GM12878 (cell line): ENCODE measurements at places on chromosomes 5 and 9.

- no peak for DNase-seq
Observed at GRCh38 chr5:39755452-39755851, 330.7 kb upstream of the DAB2 start.

DNA sequence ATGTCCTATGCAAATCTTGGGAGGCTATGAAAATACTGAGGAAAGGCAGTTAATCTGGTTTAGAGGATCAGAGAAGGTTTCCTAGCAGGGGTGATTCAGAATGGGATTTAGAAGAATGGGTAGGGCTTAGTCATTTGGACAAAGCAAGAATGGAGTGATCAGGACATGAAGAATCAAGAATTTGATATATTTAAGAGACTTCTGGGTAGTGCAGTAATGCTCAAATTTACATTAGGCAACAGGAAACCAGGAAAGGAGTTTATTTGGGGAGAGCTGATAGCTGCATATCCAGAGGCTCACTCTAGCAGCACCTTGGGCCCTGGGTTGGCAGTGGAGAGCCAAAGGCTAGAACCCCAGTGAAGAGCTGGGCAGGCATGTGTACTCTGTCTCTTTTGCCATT lies 78.9 kb upstream of the PAPPA start:
- no peak for DNase-seq

DNA sequence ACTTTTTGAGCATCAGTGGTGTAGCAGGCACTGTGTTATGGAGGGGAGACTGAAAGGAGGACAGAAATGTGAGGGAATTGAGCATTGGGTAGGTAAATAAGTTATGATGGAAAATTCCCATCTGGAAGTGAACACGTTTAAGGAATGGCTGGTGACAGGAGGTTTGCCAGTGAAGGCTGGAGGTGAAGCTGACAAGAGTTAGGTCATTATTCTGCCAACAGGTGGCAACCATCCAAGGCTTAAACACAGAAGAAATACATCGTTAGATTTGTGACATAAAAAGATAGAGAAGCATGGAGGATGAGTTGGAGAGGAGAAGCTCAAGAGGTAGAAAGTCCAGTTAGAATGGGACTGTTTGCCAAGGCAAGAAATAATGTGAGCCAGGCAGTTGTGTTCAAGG lies 455.3 kb upstream of the SGCD start:
- DNase-seq: no peak

- DNase-seq: no peak
Observed at GRCh38 chr9:101442318-101442717, 6.7 kb upstream of the ALDOB start.

GRCh38 chr9:132752877-132753592 lies 82.8 kb downstream of the GTF3C4 start:
- no peak for DNase-seq

DNA sequence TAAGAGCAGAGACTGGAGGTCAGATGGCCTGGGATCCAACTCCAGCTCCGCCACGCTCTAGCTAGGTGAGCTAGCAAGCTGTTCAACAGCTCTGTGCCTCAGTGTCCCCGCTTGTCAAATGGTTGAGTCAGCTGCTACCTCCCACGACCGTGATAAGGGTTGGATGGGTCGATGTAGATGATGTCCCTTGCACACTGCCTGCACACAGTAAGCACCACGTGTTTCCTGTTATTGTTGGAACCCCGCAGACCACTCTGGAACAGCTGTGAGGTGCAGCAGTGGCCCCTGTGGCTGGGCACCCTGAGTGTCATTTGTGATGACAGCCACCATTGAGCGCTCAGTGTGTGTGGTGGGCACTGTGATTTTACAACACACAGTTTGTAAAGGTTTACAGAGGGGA lies 54.0 kb upstream of the CTSL start:
- DNase-seq: no peak

DNA sequence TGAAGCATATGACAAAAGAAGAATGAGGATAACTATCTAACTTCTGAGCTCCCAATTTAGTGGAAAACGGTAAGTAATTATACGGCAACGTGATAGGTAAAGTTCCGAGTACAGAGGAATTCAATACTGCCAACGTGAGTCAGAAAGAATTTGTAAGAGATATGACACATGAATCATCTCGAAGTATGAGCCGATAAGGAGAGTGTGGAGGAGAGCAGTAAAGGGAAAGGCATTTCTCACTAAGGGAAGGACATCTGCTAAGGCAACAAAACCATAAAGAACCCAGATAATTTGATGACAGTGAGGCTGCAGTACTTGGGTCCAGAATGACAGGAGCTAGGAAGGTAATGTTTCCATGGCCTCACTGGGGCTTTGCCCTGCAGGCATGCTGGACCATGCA lies 11.0 kb downstream of the MPDZ start:
- no peak for DNase-seq

DNA sequence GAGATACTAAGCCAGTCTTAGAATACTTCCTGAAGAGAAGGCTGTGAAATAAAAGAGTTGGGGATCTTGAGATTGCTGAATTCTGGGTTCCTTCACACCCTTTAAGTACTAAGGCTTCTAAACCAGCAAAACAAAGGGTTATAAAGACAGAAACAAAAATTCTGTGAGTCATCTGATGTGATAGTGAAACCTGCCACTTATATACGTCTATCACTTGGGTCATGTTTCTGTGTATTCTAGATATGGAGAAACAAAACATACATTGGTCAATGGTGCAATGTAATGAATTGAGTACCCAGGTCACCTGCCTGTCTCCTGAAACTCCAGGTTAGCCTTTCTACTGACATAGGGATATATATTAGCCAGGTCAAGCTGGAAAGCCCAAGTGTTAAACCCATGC lies 319.3 kb upstream of the GRAMD2B start:
- DNase-seq: no peak

DNA sequence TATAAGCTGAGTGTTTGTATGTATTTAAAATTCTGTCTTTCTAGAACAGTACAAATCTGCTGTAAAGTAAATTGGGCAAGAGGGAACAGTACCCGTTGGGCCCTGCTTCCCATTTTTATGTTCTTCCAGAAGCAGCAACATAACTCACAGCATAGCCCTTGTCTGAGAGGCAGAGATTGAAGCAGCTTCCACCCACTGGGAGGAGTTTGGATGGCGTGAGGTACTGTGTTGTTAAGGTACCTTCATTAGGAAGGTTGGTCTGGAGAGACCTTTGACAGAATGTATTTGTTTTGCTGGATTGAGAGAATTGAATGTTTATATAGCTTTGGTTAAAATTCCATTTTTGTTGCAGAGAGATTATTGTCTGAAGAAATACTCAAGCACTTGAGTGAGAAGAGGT lies 24.8 kb downstream of the RAI14 start:
- DNase-seq: no peak

- no peak for DNase-seq
Observed at GRCh38 chr5:141845371-141845851, 32.8 kb downstream of the PCDH1 start.

DNA sequence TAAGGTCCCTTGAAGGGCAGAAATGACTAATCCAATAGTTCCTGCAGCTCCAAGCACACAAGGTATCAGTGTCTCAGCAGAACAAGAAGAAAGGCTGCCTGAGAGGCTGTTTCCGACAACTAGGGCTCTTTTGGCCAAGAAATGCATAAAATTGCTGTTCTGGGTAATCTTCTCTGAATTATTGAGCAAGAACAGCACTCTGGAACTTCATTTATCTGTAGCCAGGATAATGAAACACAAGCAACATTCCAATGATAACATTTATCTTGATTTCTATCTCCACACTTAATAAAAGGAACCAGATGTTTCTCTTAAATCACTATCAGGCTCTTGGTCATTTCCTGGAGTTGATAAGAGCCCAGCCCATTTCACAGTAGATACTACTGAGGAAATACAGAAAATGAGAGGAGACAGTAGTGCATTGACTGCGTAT lies 17.0 kb upstream of the AUH start:
- DNase-seq: no peak

DNA sequence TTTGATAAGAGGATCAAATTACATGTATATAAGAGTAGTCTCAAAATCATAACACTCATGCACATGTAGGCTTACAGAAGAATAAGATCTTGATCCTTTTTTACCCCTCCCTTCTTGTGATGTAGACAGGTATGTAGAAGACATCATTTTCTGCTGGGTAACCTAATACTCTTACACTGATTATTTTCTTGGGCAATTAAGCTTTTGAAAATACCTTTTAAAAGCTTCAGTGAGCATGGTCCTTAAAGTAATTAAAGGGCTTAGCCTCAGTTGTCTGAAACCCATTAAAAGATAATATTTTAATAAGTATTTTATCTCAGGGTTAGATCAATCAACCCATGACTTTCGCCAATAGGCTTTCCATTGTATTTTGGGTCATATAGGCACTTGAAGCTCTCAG lies 50.6 kb downstream of the ALDH1A1 start:
- no peak for DNase-seq

GRCh38 chr9:123542435-123543225 lies 186.6 kb downstream of the CRB2 start:
- no peak for DNase-seq

DNA sequence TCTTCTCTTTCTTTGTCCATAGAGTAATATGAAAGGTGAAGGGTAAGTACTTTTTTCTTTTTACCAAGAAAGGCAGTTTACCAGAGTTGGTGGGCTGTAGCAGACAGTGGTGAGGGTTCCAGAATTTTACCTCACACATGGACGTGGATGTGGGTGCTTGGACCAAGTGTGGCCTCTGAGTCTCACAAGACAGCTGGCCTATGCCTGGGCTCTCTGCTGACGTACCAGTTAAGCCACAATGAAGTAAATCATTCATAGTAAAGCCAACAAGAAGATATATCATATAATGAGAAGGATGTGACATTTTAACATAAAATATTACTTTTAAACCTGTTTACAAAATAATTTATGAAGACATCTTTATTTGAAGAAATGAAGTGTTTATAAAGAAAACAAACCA lies 106.0 kb downstream of the PRKACG start:
- no peak for DNase-seq

- no peak for DNase-seq
Observed at GRCh38 chr5:61347080-61347479, 15.0 kb downstream of the ZSWIM6 start.

DNA sequence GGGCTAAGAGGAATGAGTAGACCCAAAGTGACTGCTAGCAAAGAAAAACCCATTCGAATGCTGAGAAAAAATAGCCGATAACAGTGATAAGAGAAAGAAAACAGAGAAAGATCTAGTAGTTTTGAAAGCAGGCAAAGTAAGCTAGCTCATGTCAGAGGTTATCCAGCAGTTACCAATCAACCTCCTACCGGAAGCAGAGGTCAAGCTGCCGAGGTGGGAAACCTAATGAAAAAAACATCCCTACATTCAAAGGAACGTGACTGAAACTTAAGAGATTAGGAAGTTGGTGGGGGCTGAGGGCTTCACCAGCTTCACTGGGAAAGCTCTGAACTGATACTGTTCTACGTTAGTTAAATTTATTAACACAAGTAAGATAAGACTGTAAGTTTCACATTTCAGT lies 32.6 kb downstream of the SSBP2 start:
- DNase-seq: no peak

- no peak for DNase-seq
Observed at GRCh38 chr5:139710319-139711066, 62.3 kb downstream of the CXXC5 start.

DNA sequence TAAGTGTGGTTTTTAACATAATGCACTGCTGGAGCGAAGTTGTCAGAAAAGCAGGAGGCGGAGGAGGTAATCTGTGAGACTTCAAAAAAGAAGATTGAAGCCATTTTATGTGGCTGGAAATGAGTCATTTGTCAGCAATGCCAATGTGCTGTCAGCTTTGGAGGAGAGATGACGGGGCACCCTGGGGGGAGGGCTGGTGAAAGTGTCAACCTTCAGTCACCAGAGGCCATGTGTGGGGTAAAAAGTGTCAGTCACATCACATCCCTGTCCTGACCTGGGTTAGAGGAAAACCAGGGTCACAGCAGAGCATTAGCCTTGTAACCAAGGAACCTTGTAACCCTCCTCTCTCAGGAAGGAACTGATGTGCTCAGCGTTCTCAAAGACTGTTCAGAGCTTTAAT lies 59.1 kb downstream of the TLR4 start:
- DNase-seq: no peak

GRCh38 chr9:10678790-10679189 lies 66.0 kb upstream of the PTPRD start:
- DNase-seq: no peak

DNA sequence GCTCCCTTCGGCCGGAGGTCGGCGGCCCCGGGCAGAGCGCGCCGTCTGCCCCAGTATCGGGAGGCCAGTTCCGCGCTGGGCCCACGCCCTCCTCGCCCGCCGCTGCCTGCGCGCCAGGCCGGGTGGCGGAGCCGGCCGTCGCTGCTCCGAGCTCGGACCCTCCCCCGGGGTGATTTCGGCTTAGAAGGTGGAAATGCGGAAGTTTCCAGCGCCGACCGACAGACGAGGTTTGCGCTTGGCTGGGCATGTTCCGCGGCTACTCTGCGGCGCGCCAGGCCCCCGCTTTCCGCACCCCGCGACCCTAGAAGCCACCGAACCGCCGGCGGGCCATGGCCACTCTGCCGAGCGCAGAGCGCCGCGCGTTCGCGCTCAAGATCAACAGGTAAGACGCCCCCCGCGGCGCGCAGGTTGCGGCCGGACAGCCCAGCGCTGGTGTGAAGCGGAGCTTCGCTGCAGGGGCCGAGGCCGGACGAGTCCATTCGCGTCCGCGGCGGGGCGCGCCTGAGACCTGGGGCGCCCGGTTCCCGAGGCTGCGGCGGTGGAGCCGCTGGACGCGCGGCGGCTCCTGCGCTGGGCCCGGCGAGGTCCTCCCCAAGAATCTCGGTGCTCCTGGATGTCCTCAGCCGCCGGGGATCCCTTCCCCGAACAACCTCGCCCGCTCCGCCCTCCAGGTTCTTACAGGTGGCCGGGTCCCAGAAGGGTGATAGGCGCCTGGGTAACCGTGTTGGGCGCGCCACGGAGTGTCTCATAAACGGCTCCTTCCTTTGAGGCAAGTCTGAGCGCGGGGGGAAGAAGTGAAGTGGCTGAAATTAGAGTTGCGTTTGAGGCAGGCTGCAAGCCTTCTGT lies at the start of gene DOCK8:
DOCK8 (plus strand) TSS at position 218 of the 846 bp plus-strand sequence; CDS start at position 330, 112 bp downstream.
- DNase-seq: no peak

- DNase-seq: no peak
Observed at GRCh38 chr5:170504616-170505266, 921 bp downstream of the KCNIP1 start.

- DNase-seq: no peak
Observed at GRCh38 chr9:36398745-36399144, 1.3 kb downstream of the RNF38 start.

DNA sequence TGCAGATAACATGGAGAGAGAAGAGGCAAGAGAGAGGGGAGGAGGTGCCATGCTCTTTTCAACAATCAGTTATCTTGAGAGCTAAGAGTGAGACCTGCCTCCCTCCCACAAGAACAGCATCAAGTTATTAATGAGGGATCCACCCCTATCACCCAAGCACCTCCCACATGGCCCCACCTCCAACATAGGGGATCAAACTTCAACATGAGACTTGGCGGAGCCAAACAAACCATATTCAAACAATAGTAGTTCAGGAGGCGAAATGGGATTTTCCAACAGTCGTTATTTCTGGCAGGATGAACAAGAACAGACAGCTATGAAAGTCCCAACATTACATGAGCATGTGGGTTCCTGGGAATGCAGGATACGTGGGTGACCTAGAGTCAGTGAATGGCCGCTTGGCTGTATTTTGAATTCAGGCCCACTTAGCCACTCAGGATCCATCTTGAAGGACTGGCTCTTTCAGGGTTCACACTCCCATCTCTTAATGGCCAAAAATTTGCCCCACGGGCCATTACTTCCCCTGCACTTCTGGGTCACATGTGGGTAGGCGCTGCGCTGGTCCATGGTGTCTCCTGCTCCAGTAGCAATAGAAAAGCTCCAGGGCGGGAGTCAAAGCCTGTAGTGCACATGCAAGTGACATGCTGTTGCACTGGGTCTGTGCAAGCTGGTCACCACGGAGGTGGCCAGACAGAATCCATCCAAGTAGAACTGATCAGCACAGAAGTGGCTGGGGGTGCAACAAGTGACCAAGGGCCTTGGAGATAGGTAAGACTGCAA lies 7.1 kb upstream of the FAF2 start:
- DNase-seq: no peak
